ENCODE measurements at places on chromosomes 3 and 15. TPM values are rescaled to one million over a fixed set of nuclear protein-coding genes. Genes with fewer than 3 reads are reported as not detected.

SV2B gene
- 34.7 TPM for total RNA-seq

OXNAD1 gene
- total RNA-seq = 25.4 TPM

CSPG5 gene
- total RNA-seq = 102 TPM

CFAP100 gene
- 5.9 TPM for total RNA-seq

NR2E3 gene
- total RNA-seq = not detected

GOLGA6D gene
- not detected for total RNA-seq

NRG4 gene
- not detected for total RNA-seq

SNTN gene
- total RNA-seq = not detected

HESX1 gene
- total RNA-seq = not detected

SH2D7 gene
- total RNA-seq = not detected

NTRK3 gene
- 95.2 TPM for total RNA-seq

ADGRG7 gene
- total RNA-seq = not detected

BTD gene
- total RNA-seq = 29.4 TPM

DNAH1 gene
- 6.3 TPM for total RNA-seq

KCNAB1 gene
- 14.1 TPM for total RNA-seq

SLC28A2 gene
- not detected for total RNA-seq

SERPINI1 gene
- total RNA-seq = 95.8 TPM

AP3B2 gene
- total RNA-seq = 104 TPM

FBXL22 gene
- 0.31 TPM for total RNA-seq

SLC12A1 gene
- total RNA-seq = 2.2 TPM

GPR62 gene
- 0.31 TPM for total RNA-seq

CRABP1 gene
- 5.3 TPM for total RNA-seq

ITIH1 gene
- total RNA-seq = not detected

C15orf62 gene
- total RNA-seq = 0.31 TPM

LPP gene
- 19.7 TPM for total RNA-seq

RFX7 gene
- total RNA-seq = 35.7 TPM

SATB1 gene
- 141 TPM for total RNA-seq

DTX3L gene
- 2.8 TPM for total RNA-seq

CPB1 gene
- not detected for total RNA-seq

CELSR3 gene
- 67.9 TPM for total RNA-seq

LINS1 gene
- total RNA-seq = 62.6 TPM

GOLGA6A gene
- not detected for total RNA-seq

SLC51A gene
- total RNA-seq = not detected

SUMF1 gene
- total RNA-seq = 44.1 TPM
